Hematopoietic multipotent progenitor cell treated with erythropoietin and hydrocortisone succinate and interleukin-3 and kit ligand, for 8 days (in vitro differentiated cells): ENCODE measurements at places on chromosomes 5 and 9.

DNA sequence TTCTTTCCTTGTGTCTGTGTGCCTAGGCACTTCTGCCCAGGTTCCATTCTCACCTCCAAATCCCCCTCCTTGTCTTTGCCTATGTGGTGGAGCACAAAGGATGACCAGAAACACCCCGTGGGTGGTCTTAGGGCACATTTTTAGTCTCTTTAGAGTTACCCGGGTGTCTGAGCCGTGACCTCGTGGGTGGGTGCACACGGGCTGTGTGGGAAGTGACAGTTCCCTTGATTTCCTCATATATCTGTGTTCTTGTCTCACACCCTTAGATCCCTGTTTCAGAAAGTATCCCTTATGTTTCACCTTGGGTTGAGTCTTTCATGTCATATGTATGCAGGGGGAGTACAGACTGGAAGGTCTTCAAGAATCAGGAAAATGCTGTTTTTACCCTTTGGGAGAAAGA lies 13.4 kb upstream of the SMIM32 start:
- DNase-seq = no peak

DNA sequence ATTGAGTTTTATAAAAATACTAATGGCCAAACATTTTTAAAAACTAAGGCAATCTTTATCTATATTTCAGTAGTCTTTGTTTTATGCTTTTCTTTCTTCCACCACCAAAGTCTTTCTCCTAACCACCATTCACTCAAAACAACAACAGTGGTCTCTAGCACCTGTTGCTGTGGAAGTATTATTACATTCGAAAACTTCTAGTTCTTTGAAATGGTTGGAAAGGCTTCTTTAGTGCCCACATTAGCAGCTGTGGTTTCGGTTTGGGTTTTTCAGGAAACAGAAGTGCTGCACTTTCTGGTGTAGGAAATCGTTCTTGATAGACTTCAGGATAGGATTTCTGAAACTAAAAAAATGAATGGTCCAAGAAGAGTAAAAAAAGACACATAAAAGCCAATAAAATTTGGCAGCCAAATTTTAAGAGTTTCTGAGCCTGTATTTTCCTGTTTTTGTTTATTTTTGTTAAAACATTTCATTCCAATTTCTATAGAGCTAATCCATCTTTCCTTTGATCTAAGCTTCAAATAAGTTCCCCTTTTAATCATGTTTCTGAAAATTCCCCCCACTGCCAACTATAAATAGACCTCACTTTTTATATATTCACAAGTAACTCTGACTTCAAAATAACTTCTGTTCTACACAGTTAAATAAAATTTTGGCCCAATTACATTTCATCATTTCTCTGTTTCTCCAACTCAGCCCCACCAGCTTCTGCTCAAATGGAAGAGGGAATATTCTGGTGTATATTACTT lies 102.2 kb downstream of the DEPDC1B start:
- peak; percentile 6 for DNase-seq

- no peak for DNase-seq
These were observed 94.1 kb downstream of the FRMD3 start for GRCh38 chr9:83444110-83444509.

DNA sequence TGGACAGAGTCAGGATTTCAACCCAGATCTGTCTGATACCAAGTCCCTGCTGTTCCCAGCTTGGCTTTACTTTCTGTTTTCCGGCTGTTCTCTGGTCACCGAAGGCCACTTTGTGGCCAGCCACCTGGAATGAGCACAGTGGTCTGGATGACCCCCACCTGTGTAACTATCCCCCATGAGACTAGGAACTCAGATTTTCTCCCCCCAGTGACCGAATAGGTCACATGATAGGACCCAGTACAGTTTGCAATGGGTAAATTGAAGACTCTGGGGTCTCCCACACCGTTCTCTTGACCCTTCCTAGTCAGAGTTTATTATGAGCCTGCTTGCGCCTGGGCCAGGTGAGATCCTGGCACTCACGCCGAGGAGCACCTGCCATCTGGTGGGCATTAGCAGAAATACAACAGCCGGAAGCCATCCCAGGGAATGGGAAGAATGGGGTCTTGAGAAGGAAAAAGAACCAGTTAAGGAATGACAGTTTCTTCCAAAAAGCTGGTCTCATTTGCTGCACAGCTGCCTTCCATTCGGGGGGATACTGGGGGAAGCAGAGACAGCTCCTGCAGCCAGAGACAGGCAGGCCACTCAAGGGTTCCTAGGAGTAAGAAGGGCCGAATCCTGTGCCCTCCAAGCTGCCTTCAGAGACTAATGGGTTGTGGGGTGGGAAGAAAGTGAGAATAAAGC lies 7.1 kb downstream of the PHYHD1 start:
- peak; percentile 62 for DNase-seq

DNA sequence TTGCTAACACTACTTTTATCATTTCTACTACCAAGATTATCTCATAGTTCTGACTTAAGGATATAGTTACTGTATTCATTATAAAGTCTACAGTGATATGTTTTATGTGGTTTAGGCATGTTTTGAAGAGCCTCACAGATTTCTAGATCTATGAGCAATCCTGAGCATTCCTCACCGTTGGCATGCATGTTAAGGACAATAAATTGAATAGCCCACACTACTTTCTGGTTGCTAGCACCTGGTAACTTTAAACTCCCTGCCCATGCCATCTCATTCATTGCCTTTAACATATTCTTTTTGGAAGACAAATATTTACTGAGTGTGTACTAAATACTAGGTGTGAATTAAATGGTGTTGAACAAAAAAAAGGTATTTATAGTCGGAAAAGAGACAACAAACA lies 868.1 kb upstream of the CDH9 start:
- DNase-seq = no peak

DNA sequence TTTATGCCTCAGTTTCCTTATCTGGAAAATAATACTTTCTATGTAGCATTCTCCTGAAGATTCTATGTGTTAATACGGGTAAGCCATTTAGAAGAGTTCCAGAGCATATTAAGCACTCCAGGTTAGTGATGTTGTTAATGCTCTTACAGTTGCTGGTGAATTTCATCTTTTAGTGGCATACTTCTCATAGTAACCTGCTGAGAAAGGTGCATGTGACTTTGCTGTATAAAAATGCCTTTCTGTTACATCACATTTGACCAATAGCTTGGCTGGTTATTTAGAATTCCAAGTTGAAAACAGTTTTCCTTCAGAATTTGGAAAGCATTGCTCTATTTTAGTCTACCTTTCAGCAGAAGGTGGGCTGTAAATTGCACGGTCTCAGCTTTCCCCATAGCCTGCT lies 27.2 kb downstream of the GCNT1 start:
- no peak for DNase-seq

- DNase-seq = no peak
These were observed 20.0 kb upstream of the CD180 start for GRCh38 chr5:67216564-67216963.

DNA sequence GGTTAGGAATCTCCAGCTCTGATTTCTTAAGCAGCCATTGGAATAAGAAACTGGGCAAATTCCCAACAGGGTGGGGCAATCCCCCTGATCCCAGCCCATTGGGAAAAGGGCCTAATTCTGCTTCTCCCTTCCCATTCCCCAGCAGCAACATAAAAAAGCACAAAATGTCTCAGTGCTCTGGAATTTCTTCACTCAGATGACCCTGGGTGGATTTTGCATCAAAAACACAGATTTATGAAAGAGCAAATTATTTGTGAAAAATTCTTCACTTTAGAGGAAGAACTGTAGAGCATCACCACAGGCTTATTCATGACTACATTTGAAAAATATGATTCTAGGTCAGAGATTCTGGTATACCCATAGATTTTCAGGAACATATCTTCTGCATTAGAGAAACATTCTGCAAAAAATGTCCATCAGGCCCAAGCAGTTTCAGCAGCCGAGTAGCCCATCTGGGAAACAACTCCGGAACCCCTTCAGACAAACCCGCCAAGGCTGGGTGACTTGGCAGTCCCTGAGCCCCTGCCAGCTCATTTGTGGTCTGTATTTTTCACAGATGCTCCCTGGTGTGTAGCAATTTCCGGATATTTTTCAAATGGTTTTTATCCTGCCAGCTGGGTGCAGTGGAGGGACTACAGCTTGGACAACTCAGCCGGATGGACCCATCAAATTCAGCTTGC lies 102.1 kb upstream of the RANBP3L start:
- DNase-seq = no peak

- DNase-seq = no peak
These were observed 574 bp downstream of the SLC35A4 start for GRCh38 chr5:140565024-140565779.

DNA sequence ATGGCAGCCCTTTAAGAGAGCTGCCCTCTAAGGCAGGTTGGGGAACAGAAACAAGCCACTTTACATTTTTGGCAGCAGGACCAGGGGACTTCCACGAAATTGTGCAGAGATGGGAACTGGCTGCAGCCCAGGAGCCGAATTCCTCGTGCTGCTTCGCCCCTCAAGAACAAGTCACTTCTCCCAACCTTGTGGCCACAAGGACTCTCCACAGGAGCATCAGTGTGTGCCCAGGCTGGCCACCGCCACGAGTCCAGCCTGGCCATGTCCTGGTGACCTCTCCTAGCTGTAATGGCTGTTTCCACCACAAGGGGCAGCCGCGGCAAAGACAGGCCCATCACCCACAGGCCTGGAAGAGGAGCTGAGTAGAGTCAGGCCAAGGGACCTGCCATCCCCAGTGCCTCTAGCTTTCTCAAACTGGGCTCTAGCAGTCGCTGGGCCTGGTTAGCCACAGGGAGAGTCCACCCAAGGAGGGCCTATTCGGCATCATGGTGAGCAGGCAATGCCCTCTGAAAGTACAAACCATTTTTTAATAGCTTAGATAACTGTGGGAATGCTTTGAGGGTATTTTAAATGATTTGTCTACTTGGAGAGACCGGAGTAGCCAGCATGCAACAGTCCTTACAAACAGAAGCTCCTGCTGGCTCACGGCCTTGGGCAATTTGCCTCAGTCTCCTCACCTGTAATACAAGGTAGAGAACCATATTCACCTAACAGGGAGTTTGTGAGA lies 129.0 kb downstream of the COL23A1 start:
- DNase-seq = peak; percentile 74

GRCh38 chr9:107387409-107387808 lies 102.2 kb downstream of the KLF4 start:
- DNase-seq = no peak

DNA sequence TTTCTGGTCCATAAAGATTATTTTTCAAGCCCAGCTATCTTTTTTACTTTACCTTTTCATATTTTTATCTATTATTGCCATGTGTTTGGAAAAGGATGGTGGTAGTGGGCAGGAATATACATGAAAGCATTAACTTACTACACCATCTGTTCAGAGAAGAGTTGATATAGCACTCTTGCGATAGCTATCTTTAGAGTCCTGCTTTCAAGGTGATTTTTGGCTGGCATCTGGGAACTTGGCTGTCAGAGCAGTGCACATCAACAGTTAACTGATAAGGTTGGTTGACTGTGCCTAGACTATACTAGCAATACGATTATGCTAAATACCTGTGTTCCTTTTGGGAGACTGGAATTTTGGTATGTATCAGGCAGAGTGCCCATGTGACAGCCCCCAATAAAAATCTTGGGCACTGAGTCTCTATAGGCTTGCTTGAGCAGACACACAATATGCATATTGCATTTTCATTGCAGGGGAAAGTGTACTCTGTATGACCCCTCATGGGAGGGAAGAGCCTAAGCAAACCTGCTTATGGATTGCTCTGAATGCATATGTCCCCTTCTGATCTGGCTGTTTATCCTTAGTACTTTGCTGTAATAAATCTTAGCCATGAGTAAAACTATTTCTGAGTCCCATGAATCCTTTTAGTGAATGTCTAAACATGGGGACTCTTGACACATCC lies 227.6 kb upstream of the C9orf72 start:
- DNase-seq = no peak

- DNase-seq = no peak
These were observed 171.0 kb downstream of the EFNA5 start for GRCh38 chr5:107499776-107500175.
